Femur (tissue), 1 donor: ENCODE measurements at places on chromosomes 12 and 14.

- DNase-seq = no peak
These were observed 54.3 kb downstream of the BMP4 start for GRCh38 chr14:53902307-53902706.

- DNase-seq = no peak
These were observed 196.1 kb upstream of the CDKN3 start for GRCh38 chr14:54200726-54201125.

DNA sequence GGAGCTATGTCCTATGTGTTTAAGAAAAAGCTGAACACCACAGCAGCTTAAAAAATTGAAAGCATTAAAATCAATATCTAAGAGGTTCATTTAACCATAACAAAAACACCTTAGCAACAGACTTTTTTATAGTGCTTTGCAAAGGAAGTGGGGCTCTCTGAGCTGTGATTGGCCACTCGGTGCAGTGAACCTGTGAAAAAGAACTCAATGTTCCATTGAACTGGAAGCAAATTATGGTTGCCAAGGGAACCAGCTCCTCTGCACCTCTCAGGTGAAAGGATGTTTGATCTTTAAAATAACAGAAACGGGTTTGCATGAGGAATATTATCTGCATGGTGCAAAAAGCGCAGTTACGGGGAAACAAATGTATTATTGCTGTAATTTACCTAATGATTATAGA is 149.4 kb downstream of the SNAPC1 start:
- no peak for DNase-seq

GRCh38 chr12:49985981-49986380 is 13.2 kb downstream of the AQP6 start:
- DNase-seq = no peak

GRCh38 chr12:2262449-2262848 is 209.7 kb downstream of the CACNA1C start:
- DNase-seq = no peak

GRCh38 chr12:39329018-39329417 is 113.9 kb downstream of the KIF21A start:
- no peak for DNase-seq

DNA sequence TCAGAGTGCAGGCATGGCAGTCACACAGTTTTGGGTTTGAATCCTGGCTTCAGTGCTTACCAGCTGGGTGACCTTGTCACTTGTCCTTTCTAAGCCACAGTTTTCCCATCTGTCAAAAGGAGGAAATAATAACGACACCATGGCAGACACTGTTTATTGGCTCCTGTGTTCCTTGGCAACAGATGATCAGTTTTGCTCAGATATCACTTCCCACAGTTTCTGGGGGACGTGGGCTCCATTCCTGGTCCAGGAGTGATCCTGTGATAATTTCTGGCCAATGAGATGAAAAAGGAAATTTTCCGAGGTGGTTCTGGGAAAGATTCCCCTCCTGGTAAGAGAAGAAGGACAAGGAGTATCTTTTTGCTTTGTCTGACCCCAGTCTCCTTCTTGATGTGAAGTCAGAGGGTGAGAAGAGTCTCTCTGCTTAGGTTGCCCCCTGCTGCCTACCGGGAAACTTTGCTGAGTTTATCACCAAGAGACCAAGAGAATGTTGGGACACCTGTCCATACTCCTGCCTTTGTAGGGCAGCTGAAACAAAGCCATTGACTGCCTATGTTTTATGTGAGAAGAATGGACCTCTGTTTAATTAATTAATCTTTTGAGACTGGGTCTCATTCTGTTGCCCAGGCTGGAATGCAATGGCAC is 178.9 kb upstream of the NRXN3 start:
- no peak for DNase-seq

DNA sequence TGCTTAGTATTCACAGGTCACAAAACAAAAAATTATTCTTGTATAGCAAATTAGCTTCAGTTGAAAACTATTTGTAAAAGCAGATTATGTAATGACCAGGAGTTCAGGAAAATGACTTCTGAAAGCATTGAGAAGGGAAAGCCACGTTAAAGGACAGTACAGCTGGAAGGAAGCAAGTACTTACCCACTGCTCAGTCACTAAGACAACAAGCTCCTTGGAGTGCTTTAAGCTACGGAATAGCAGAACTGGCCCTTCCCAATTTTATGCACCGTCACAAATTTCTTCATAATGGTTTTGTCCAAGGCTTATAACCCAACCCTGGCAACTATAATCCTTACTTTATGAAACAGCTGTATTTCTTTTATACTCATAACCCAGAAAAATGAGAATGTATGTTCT is 13.0 kb upstream of the SNAPC1 start:
- DNase-seq = no peak

DNA sequence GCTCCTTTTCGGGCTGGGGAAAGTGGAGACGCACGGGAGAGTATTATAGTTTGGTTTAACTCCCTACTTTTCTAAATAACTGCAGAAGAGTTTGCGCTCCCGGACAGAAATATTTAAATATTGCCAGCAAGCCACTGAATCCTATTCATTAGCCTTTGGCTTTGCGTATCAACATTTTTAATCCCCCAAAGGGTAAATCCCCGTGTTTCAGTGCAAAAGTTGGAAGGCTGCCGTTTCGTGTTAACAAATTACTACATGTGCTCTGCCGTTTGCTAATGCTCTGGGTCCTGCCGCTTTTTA is 372 bp upstream of the DPF3 start:
- no peak for DNase-seq

GRCh38 chr12:131266591-131267467 is 313.1 kb downstream of the ADGRD1 start:
- DNase-seq = no peak

GRCh38 chr14:55500219-55500701 is 59.8 kb upstream of the TBPL2 start:
- no peak for DNase-seq

GRCh38 chr14:36655963-36656686 is 5.5 kb upstream of the PAX9 start:
- DNase-seq = peak; percentile 54

DNA sequence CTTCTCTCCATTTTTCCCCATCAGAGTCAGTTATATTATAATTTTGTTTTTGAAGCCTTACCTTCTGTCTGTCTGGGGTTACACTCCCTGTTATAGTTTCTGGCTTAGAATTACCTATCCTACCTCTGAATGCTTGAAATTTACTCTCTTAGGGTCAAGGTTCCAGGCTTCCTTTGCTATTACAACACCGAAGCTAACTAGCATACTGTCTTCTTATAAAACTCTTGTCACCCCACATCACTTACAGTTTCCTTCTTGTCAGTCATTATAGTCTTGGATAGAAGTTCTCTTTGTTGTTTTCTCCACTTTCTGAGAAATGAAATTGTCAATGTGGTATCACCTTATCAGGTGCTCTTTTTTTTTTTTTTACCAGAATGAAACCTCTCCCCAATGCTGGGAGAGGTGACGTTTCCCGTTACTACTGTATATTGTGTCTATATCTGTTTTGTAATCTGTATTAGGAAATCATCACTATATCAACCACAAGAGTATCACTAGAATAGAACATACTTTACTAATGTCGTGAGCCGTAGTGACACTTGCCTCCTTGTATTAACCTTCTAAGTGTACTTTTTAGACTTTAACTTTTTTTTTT is 69.2 kb upstream of the PSMA6 start:
- no peak for DNase-seq

DNA sequence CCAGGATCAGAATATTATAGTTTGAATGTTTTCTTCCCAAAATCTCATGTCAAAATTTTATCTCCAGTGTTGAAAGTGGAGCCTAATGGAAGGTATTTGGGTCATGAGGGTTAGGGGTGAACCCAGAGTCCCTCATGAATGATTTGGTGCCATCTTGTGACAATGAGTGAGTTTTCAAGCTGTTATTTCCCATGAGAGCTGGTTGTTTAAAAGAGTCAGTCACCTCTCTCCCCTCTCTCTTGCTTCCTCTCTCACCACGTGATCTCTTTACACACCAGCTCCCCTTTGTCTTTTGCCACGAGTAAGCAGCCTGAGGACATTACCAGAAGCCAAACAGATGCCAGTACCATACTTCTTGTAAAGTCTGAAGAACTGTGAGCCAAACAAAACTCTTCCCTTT is 561.6 kb downstream of the RERGL start:
- DNase-seq = no peak

DNA sequence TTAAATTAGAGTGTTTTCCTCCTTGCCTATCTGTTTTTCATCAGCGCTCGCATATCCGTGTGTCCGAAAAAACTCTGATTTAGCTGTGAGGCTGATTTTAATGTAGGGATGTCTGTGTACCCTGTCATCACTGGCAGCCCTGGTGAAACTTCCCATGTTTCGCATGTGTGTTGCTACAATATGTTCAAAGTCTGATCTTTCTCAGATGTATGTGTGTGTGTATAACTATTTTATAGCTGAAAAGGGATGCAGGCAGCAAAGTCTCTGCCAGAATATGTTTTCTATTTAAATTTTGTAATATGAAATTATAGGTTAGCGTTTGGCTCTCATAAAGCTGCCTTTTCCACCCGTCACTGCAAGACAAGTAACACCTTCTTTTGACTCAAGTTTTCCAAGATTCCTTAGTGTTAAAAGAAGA is 154.8 kb downstream of the TMTC2 start:
- peak; percentile 41 for DNase-seq

GRCh38 chr12:55831447-55831815 is 2.0 kb upstream of the DNAJC14 start:
- DNase-seq = peak; percentile 46

GRCh38 chr12:4203772-4204376 is 69.7 kb upstream of the CCND2 start:
- DNase-seq = no peak

DNA sequence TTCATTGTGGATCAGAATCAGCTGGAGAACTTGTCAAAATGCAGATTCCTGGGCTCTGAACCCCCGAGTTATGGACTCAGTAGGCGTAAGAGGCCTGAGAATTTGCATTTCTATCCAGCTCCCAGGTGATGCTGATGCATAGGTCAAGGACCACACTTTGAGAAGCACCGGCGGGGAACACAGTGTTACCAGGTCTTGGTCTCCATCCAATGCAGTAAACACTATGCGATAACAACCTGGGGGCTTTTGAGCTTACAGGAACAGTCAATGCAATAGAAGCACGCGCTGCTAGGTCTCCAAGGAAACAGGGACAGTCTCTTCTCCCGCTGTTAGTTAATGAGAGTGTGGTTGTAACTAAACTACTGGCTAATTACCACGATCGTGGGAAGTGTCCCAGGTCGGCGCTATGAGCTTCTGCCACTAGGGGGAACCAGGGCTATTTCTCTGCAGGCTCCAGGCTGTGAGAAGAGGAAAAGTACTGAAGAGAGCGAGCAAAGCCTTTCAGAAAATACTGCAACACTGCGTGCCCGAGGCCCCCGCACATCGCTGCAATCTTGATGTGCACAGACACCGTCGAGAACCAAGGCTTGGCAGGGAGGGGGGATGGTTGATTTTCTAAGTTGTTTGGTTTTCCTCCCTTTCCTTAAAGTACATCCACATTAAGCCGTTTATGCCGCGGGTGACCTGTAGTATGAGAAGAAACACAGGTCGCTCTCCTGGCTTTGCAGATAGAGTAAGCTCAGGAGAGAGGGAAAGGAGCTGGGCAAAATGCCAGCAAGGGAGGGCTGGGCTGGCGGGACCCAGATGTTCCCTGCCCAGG is 52.0 kb upstream of the KCNA1 start:
- peak; percentile 76 for DNase-seq

GRCh38 chr12:25824734-25825133 is 133.7 kb upstream of the RASSF8 start:
- DNase-seq = no peak

DNA sequence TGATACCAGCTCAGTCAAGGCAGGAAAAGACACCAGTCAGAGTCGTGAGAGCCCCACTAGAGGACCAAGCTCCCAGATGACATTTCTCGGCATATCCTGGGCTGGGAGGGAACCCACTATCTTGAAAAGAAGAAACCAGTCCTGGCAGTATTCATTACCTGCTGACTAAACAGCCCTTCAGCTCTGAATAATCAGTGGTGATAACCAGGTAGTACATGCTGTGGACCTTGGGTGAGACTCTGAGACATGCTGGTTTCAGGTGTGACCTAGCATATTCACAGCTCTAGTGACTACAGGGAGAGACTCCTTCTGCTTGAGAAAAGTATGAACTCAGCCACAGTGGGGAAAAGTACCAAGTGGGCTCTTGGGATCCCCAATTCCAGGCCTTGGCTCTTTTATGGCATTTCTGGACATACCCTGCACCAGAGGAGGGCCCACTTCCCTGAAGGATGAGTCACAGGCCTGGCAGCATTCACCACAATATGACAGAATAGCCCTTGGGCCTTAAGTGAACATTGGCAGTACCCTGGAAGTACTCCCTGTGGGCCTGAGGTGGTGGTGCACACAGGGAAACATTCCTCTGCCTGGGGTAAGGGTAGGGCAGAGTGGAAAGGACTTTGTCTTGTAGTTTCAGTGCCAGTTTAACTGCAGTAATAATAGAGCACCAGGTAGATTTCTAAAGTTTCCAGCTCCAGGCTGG is 82.6 kb upstream of the SLC38A4 start:
- no peak for DNase-seq

DNA sequence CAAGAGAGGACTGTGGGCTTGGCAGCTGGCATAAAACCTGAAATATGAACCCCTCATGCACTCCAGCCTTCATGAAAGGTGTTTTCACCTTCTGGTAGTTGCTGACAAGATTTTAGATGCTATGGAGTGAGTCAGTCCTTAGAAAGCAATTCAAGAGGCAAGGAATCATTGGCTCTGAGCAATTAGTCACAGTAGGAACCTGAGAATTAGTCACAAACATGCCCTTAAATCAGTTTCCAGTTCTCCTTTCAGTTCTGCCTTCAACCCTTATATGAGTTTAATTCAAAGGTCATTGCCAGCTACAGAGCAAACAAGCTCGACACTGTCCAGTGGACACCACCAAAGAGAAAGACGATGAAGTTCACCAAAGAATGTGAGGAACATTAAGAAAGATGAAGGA is 472.3 kb downstream of the GLT1D1 start:
- DNase-seq = no peak

GRCh38 chr12:123488539-123489230 is 30.7 kb downstream of the SNRNP35 start:
- DNase-seq = no peak

DNA sequence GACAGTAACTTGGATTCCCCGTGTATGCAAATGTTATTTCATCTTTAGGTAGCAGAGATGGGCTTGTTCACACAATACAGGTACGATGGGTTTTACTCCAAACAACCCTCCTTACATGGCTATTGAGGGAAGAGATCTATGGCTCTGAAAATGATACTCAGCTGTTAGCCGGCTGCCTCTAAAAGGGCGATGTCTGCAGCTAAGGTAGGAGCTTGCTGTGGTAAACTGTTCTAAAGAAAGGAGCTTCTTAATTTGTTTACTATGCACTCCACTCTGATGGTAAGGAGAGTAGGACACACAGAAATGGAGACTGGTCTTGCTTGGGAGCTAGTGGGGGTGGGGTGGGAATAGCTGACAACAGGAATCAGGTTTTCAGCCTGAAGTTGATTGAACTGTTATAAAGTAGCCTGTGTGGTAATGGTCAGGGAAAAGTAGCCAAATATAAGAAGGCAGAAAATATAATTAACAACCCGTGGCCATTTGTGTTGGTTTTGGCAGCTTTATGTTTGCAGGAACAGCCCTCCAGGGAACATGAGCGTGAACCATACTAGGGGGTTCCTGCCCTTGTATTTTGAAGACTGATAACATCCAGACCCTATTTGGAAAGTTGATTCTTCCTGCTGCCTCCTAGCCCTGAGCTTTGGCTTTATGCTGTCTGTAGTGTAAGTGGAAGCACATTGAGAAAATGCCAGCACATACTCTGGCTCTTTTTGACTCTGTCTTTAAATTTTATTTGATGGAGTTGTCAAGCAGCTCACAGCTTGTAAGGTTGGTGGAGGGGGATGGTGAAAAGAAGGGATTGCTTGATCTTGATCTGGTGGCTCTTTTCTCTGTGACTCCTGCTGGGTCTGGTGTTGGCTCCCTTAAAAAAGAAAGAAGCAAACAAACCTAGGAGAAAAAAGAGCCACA is 929.8 kb downstream of the DIO2 start:
- DNase-seq = no peak

GRCh38 chr12:1947081-1947480 is 28.6 kb upstream of the CACNA2D4 start:
- no peak for DNase-seq
